ENCODE measurements at places on chromosomes 16 and 17.
A peak's percentile ranks its signal among the peaks of the same experiment; 100 is the strongest.

- DNase-seq, result no peak
Observed at GRCh38 chr17:29031488-29031887, 11.5 kb upstream of the PIPOX start.

- DNase-seq, result no peak
Observed at GRCh38 chr16:35560637-35560984, 2101.2 kb downstream of the TP53TG3F start.

GRCh38 chr16:3988011-3988410 is 107.5 kb upstream of the CREBBP start:
- DNase-seq, result no peak

GRCh38 chr16:85897382-85897781 is 1.6 kb upstream of the IRF8 start:
- no peak for DNase-seq

GRCh38 chr16:75379911-75380847 is 53.1 kb downstream of the CFDP1 start:
- DNase-seq, result no peak

DNA sequence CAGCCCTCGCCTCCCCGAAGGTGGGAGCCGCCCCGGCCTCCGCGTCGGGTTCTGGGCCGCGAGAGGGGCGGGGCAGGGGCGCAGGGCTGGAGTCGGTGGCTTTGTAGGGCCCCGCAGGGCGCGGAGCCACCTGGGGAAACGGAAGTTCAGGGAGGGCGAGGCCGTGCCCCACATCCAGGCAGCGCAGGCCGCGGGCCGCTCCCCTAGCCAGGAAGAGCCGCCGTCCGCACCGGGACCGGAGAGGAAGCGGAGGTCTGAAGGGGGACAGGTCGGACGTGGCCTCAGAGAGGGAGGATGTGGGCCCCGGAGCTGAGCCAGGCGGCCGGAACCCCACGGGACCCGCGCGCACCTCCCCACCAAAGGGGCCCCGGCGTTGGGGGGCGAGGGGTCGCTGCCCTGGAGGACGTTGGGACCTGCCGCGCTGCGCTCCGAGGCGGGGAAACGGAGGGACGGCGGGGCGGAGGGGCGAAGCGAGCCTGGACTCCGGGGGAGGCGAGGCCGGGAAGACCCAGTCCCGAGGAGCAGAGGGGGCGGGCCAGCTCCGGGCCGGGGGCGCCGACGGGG is 482 bp upstream of the SLC16A3 start:
- peak; percentile 61 for DNase-seq

DNA sequence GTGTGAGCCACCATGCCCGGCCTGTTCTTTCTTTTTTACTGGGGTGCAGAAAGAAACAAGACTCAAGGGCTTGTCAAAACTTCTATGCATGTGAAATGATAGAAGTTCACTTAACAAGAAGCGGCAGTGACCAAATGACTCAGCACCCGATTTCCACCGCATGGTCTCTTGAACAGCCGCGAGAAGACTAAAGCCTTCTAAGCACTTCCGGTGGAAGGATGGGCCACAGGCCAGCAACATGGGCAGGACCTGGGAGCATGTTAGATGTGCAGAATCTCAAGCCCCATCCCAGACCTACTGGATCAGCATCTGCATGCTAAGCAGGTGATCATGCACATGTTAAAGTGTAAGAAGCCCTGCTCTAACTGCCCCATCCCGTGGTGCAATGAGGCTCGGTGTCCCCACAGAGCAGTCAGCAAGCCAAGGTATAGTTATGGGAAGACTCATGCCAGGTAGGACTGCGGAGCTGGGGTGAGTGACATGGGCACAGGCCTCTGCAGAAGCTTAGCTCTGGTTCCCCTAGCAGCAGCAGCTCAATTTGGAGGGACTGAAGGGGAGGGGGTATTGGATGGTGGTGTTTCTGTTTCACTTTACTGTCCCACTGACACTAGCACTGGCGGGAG is 88.5 kb upstream of the HNF1B start:
- DNase-seq, result no peak

All from left lobe of liver (tissue), 2 donors.